ENCODE measurements at places on chromosomes 4 and X.

DNA sequence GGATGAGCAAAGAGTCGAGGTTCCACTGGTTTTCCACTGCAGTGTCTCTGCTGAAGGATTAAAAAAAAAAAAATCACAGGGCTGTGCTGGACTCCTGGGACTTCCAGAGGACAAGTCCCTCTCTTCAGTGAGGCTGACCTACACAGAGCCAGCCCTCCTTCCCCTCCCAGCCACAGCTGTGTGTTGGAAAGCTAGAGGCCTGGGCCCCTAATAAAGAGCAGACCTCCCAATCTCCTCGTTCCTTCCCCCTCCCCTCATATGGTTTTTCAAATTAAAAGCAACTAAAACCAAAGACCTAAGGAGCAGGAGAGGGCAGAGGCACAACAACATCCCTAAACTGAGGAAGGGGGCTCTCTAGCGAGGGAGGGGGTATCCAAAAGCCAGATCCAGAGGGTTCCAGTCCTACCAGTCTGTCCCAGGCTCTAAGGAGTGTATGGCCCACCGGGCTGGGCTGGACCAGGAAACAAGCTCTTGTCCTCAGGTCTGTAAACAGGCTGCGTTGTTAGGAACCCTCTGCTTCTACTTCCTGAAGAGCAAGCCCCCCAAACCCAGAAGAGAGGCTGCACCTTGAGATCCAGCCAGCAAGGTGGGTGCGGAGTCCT is 4.0 kb upstream of the PDGFRA start:
- no peak for DNase-seq

GRCh38 chr4:108738003-108738706 is 24.7 kb downstream of the ETNPPL start:
- DNase-seq = no peak

DNA sequence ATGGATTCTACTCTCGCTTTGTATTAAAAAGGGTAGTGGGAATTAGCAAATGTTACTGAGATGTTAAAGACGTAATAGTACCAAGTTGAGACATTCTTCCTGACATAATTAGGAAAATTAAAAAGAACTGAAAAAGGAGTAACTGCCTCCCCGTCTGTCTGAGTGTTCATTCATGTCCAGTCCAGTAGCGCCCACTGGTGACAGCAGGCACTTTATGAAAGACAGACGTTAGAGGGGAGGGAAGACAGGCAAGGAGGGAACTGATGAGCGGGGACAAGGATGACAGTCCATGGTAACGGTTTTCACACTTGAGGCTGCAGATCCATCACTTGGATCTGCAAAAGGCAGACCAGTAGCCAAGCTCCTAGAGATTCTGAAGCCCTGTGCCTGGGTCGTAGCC is 326.7 kb downstream of the STK32B start:
- DNase-seq = no peak

GRCh38 chr4:176622251-176622948 is 170.3 kb downstream of the VEGFC start:
- DNase-seq = no peak

GRCh38 chr4:69642961-69643360 is 3.5 kb upstream of the UGT2A2 start:
- no peak for DNase-seq

- DNase-seq = no peak
These were observed 46.0 kb upstream of the TMEM184C start for GRCh38 chr4:147571036-147571770.

DNA sequence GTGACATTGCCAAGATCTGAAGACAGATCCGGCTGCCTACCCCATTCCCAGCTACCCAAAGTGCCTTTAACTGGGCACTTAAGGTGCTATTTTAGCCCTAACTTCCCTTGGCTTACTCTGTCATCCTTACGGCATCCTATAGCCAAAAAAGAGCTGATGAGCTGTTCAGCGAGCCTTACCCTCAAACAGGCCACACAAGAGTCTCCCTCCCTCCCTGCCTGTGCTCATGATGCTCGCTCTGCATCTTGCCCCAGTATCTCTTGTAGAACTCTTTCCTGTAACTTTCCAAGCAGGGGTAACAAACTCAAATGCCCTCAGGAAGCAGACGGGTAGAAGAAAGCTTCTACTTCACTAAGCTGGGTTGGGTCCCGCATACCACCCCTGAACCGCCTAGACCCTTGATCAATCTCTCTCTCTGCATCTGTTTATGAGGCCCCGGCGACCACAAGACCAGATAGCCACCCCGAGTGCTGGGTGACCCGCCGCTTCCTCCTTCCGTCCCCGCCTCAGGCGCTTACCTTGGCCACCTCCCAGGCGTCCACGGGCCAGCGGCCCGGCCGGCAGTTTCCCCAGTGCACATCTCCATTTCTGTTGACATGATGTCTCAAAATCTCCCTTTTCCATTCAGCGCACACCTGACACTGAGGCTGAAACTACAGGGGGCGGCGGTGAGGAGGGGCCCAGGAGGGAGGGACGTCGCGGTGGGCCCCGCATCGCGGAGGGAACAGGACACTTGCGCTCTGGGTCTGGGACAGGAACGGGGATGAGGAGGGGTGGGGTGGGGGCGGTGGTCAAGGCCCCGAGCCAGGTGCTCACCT is 663 bp downstream of the CXorf38 start:
- no peak for DNase-seq

- DNase-seq = no peak
These were observed 317.5 kb downstream of the DHRSX start for GRCh38 chrX:2183193-2183725.

GRCh38 chr4:119638359-119638758 is 9.8 kb upstream of the PDE5A start:
- DNase-seq = no peak

- no peak for DNase-seq
These were observed 158.4 kb downstream of the CHIC2 start for GRCh38 chr4:53905941-53906377.

GRCh38 chrX:124348885-124349453 is 2.6 kb downstream of the SH2D1A start:
- no peak for DNase-seq

- no peak for DNase-seq
These were observed 15.2 kb downstream of the HSD17B11 start for GRCh38 chr4:87375719-87376291.

DNA sequence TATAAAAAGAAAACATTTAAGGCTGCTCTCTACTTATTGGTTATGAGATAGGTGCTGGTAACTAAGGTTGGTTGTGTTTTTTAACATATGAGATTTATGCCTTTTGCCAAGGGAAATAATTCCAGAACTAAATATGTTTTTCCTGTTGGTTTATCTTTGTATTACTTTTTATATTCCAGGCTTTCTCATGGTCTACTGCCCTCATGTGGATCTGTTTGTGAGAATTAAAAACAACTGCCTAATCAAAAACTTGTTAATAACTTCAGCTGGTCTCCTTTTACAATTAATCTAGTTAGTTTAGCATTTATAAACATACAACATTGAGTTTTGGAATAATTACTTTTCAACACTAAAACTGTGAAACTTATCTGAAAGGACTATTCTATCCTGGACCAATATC is 1208.3 kb downstream of the ADGRL3 start:
- DNase-seq = no peak

GRCh38 chr4:73053974-73054480 is 15.5 kb downstream of the COX18 start:
- DNase-seq = no peak

DNA sequence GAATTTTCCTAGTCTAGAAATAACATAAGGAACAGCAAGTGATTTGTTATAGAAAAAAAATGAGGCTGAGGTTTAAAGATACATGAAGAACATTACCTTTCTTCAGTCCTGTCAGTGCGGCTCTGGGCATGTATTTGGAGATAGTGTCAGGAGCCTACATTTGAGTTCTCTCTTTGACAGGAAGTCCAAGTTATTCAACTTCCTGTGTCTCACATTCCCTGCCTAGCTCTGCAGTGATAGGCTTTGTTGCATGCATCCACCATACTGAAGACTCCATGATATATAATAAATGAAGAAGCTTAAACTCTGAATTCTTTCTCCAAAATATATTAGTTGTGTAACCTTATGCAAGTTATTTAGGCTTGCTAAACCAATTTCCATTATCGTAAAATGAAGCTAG is 148.7 kb downstream of the RELL1 start:
- no peak for DNase-seq

DNA sequence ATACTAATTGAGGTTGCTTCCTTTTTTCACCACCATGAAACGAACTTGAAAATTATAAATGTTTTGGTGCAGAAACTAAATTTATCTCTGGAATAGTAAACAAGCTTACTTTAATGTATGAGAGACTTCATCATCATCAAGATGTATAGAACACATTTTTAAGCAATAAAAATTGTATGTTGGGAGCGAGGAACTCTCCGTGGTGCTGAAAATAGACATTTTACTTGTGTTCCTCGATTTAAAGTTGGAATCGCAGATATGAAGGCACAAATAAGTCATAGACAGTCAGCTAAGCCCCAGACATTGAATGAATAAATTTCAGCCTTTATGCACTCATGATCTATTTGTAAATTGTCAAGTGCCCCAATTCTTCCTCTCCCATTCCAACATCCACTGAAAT is 310.7 kb downstream of the STK32B start:
- no peak for DNase-seq

- no peak for DNase-seq
These were observed 242.4 kb downstream of the FBXW7 start for GRCh38 chr4:152293527-152293926.

DNA sequence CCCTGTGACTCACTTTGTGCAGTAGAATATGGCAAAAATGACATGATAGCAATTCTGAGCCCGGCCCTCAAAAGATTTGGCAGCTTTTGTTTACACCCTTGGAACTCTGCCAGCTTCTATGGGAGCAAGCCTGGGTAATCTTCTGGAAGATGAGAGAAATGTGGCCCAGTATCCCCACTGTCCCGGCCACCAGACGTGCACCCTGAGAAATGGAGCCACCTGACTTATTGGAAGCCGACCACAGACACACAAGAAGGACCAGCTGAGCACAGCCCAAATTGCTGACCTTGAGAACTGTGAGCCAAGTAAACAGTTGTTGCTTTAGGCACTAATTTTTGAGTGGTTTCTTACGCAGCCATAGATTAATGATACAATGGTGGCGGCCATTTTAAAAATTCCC is 197.0 kb downstream of the STIM2 start:
- no peak for DNase-seq

DNA sequence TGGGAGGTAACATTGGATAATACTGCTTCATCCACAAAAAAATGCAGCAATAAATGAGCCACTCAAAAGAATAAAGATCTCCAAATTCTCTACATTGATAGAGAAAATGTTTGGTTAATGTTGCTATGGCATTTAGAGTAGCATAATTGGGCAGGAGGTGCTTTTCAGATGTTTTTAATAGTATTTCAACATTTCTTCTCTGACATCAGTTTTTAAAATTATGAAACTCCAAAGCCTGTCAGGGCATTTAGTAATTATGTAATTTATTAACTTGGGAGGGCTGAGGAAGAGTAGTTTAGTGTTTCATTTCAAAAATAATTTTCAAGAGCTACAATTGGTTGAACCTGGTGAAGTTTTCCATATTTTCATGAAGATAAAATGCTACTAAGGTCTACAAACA is 211.3 kb upstream of the INTU start:
- DNase-seq = no peak

GRCh38 chr4:184911310-184911709 is 85.5 kb upstream of the ACSL1 start:
- DNase-seq = no peak

DNA sequence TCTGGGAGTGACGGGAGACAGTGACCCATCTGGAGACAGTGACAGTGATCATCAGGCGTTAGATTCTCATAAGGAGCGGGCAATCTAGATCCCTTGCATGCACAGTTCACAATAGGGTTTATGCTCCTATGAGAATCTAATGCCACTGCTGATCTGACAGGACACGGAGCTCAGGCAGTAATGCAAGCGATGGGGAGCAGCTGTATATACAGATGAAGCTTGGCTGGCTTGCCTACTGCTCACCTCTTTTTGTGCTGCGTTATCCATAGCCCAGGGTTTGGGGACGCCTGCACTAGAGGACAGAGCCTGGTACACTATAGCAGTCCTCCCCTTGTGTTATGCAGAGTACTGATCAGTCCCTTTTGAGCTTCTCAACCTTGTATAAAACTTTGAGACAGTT is 23.5 kb downstream of the NFKB1 start:
- no peak for DNase-seq

- DNase-seq = no peak
These were observed 460.5 kb downstream of the SH3BGRL start for GRCh38 chrX:81662381-81662780.

GRCh38 chr4:122525865-122526264 is 69.3 kb upstream of the IL2 start:
- DNase-seq = no peak

DNA sequence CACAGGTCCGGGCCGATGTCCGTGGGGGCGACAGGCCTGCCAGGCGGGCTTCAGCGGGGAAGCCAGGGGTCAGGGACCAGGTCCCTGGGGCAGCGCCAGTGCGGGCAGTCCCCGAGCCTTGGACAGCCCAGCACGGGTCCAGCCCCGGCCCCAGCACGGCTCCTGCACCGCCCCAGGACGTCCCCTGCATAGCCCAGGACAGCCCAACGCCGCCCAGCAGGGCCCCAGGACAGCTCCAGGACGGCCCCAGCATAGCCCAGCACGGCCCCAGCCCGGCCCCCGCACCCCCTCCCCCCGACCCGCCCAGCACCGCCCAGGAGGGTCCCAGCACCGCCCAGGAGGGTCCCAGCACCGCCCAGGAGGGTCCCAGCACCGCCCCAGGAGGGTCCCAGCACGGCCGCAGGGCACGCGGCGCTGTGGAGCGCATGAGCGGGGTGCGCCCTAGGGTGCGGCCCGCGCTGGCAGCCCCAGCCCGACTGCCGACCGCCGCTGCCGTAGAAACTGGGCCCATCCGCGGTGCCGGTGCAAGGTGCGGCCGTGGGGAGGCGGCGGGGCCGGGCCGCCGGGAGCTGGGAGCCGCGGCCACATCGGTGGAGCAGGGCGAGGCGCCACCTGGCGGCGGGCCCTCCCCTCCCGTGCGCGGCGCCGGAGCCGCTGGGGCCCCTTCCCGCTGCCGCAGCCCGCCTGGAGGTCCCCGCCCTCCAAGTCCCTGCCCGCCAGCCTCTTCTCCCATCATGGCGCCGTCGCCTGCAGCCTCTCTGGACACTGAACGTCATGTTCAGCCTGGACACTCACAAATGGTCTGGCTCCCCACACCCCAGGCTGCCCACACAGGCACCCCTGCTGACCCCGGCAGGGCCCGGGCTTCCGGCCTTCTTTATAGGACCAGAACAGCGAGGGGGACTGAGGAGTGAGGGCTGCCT is 106.8 kb upstream of the NKX1-1 start:
- DNase-seq = no peak

- DNase-seq = no peak
These were observed 107.8 kb upstream of the TMEM47 start for GRCh38 chrX:34764852-34765361.

- no peak for DNase-seq
These were observed 24.0 kb upstream of the SNCA start for GRCh38 chr4:89860971-89861370.

GRCh38 chr4:139901531-139902320 is 236.1 kb downstream of the MGST2 start:
- DNase-seq = no peak

DNA sequence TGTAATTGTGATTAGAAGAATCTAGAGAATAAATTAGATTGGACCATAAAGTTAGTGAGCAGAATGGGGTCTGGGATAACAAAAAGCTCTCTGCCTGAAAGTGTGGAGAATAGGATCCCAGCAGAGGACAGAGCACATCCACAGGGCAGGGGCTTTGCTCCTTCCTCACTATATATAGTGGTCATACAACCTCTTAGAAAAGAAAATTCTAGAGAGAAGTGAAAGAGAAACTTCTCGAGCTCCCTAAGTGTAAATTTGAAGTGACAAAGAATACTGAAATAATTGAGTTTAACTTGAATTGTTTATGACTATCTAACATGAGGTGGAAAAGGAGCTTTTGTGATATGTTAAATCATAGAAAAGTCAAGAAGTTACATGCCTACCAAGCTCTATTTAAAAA is 14.9 kb downstream of the ADAM29 start:
- no peak for DNase-seq

GRCh38 chr4:48129307-48130014 is 4.6 kb downstream of the TXK start:
- no peak for DNase-seq
